ENCODE measurements at places on chromosomes 2 and 18.

- DNase-seq = peak; percentile 35
Measured at GRCh38 chr2:143730155-143730952, 601.1 kb downstream of the ARHGAP15 start.

GRCh38 chr18:35789543-35789942, 182.9 kb upstream of the RMP24 start:
- DNase-seq = no peak

DNA sequence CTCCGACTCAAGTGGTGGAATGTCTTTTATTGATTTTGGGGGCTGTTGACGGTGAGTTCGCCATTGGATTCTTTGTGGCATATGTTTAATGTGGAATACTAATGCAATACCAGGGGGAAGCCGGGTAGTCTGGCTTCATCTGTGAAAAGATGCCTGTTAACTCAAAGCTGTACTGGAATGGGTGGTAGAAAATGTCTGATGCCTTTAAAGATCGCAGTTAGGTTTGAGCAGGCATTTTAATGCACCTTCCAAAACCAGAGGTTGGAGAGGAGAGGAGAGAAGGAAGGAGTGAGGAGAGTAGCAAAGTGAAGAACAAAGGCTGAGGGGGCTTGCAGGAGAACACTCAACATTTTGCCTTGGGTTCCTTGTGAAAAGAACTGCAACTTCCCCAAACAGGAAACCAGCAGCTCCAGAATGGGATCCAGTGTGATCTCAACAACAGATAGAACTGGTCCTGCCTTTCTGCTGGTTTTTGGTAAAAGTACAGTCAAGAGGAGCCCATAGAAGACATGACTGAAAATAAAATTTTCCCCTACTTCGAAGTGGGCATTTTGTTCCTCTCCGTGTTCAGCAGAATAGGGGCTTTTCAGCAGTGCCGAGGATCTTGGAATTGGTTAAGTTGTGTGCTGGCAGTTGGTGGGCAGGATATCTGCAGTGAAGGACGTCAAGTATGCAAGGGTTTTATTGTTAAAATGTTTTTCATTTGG, 1.5 kb downstream of the ZNF532 start:
- DNase-seq = no peak

DNA sequence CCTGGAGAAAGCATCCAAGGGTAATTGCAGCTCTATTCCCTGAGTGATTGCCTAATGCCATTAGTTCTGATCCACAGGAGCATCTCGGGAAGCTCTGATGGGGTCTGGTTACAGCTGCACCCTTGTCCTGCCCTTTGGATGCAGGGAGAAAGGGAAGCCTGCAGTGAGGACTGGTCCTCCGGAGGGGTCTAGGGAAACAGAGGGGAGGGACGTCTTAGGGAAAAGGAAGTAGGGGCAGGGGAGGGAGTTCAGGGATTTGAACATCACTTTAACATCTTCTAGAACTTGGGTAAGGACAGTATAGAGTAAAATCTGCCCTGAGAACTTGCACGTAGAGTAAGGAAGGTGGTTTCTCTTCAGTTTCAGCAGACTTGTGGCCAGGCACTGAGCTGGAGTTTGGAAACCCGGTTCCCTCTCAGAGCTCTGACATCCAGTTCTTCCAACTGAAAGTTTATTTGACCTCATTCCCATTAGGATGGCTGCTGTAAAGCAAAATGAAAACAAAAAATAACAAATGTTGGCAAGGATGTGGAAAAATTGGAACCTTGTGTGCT, 20.5 kb downstream of the ONECUT2 start:
- no peak for DNase-seq

- no peak for DNase-seq
Measured at GRCh38 chr2:197965756-197966155, 161.4 kb downstream of the PLCL1 start.

DNA sequence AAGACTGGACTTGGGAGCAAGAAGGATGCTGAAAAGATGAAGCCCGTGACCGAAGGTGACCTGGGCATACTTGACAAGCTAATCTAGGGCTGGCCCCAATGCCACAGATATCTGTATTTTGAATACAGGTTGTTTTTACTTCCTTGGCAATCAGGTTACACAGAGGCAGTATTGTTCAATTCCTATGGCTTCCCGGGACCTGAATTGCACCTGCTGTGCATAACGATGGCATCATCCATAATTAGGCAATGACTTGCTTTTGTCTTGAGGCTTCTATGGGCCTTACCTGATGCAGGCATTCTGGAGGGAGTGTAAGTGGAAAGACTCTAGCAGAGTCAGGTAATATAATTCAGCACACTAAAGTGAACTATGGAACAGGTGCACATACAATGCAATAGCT, 60.6 kb upstream of the CUL3 start:
- no peak for DNase-seq

GRCh38 chr2:222424276-222424728, at the start of gene SGPP2:
Gene SGPP2, plus strand, starts transcription at chr2:222424543. Its CDS starts 60 bp downstream, at chr2:222424603.
- no peak for DNase-seq

- DNase-seq = no peak
Measured at GRCh38 chr2:191041418-191042161, 27.6 kb upstream of the STAT1 start.

DNA sequence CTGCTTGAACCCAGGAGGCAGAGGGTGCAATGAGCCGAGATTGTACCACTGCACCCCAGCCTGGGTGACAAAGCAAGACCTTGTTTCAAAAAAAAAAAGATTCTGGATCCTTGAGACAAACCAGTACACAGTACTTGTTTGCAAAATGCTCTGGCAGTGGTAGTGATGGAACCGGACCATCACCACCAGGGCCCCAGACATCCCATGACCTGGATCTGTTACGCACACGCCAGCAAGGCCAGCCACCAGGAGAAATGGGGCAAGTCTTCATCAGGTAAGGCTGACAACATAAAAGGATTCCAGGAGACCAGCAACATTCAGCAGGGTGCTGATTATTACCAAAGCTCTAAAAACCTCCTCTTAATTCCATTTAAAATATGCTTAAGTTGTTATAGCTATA, 35.5 kb downstream of the TBC1D8 start:
- no peak for DNase-seq

GRCh38 chr18:2258954-2259353, 312.4 kb downstream of the METTL4 start:
- DNase-seq = no peak

GRCh38 chr18:2036086-2036485, 535.2 kb downstream of the METTL4 start:
- no peak for DNase-seq

- no peak for DNase-seq
Measured at GRCh38 chr2:179059026-179059700, 9.2 kb upstream of the CCDC141 start.

DNA sequence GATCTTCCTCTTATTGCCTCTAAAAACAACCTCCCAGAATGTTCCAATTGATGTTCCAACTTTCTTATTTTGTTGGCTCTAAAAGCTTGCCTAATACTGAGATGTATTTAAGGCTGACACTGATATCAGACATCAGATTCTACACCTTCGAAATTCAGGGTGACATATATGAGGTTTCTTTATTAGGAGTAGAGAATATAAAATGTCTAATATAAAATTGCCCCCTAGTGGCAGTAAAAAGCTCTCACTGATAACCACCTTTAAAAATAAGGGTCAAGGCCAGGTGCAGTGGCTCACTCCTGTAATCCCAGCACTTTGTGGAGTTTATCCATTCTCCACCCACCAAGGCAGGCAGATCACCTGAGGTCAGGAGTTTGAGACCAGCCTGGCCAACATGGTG, 789.7 kb upstream of the SLC39A10 start:
- peak; percentile 27 for DNase-seq

- DNase-seq = no peak
Measured at GRCh38 chr2:159454185-159454584, 162.2 kb downstream of the BAZ2B start.

- no peak for DNase-seq
Measured at GRCh38 chr2:144339048-144339447, 180.9 kb downstream of the ZEB2 start.

Data from KBM-7 (cell line).